Kidney glomerular epithelial cell (primary cell): ENCODE measurements at places on chromosomes 5 and 9.

- no peak for DNase-seq
These were observed 199.6 kb downstream of the CRB2 start for GRCh38 chr9:123555646-123556045.

- no peak for DNase-seq
These were observed 194.3 kb upstream of the MSX2 start for GRCh38 chr5:174529925-174530681.

DNA sequence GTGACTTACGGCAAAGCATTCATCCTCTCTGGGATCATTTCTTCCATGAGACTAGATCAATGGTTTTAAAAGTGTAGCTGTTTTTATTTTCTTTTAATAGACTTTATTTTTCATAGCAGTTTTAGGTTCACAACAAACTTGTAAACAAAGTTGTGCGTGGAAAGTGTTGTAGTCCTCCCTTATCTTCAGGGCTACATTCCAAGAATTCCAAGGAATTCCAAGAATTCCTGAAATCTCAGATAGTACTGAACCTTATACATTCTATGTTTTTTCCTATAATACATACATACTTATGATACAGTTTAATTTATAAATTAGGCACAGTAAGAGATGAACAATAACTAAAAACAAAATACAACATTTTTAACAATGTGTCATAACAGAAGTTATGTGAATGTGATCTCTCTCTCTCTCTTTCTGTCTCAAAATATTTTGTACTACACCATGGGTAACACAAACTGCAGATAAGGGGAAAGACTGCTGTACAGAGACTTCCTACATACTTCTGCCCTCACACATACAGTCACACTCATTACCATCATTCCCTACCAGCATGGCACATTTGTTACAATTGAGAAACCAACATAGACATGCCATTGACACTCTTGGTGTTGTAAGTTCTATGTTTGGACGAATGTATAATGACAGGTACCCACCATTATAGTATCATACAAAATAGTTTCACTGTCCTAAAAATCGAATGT lies 1933.2 kb upstream of the WWC1 start:
- peak; percentile 35 for DNase-seq

- peak; percentile 66 for DNase-seq
These were observed at the start of gene ITGA2 for GRCh38 chr5:52989025-52989780. ITGA2 (plus strand) TSS chr5:52989352; CDS start chr5:52989469, 117 bp downstream.

DNA sequence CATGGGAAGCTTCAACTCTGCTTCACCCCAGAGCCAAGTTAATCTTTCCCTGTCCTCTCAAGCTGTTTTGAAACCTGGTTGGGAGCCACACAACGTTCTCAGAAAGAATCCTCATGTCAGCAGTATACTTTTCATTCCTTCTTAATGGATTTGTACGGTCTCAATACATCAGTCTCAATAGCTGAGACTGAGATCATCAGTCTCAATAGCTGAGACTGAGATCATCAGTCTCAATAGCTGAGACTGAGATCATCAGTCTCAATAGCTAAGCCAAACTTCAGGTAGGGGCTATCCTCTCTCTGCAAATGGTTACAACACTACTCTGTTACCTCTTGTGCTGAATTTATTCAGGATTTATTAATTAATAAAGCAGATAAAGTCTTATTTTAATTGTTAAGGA lies 1317.4 kb upstream of the CDH9 start:
- DNase-seq: no peak

DNA sequence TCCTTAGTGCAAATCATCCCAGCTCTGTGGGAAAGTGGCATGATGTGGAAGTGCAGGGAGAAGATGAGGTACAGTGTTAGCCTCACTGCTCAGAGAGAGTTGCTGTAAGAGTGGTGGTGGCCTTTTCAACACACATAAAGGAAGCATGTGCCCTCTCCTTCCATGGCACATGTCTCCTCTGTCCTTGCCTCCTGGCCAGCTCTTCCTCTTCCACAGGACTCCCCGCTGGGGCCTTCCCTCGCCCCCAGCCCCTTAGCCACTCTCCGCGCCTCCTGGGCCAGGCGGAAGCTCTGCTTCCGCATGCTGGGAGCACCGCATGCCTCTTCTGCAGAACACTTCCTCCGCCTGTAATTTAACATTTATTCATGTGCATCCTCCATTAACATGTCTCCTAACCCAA lies 4.8 kb upstream of the KCNMB1 start:
- no peak for DNase-seq

GRCh38 chr9:93304574-93305496 lies 120.9 kb downstream of the WNK2 start:
- DNase-seq: peak; percentile 4

DNA sequence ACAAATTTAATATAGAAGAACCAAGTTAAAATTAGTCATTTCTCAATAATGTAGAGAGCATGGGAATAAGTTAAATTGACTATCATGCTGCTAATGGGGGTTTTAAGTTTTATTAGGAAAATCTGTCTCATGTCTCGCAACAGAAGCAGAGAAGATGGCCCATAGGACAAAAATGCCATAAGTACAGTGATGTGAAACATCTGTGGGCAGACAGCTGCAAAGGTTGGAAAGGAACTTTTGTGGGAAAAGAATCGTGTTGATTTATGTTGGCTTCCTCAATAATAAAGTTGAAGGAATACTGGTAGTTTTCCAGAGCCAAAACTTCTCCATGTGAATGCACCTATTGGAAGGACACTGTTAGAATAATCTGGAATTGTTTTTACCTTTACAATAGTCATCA lies 44.8 kb downstream of the VCAN start:
- no peak for DNase-seq

GRCh38 chr5:149618581-149619248 lies 37.4 kb downstream of the ARHGEF37 start:
- DNase-seq: peak; percentile 74

DNA sequence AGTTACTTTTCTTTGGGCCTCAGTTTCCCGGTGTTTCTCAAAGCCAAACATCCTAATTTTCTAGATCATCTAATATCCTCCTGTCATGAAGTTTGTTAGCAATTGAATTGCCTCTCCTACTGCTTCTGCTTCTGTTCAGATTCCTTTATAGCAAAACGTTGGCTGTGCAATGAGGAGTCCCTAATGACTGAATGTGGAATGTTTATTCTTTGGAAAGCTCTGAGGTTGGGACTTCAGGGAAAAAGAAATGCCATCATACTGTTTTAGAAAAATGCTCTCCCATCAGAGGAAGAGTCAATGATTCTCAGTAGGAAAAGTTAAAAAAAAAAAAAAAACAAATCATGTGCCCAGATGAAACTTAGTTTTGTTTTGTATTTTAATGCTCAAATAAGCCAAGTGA lies 268.7 kb upstream of the PAPPA start:
- DNase-seq: no peak

GRCh38 chr5:32934529-32934928 lies 223.4 kb downstream of the NPR3 start:
- DNase-seq: no peak

- DNase-seq: no peak
These were observed 82.1 kb upstream of the NMUR2 start for GRCh38 chr5:152487130-152487529.

DNA sequence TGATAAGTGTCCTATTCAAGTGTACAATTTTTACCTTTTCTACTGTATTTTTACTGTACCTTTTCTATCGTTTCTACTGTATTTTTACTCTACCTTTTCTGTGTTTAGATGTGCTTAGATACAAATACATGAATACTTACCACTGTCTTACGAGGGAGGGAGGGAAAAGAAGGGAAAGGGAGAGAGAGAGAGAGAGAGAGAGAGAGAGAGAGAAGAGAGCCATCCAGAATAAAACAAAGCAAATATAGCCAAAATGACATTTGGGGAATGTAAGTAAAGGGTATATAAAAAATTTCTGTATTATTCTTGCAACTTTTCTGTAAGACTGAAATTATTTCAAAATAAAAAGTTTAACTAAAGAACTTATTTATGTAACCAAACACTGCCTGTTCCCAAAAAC lies 121.2 kb downstream of the HOMER1 start:
- no peak for DNase-seq

DNA sequence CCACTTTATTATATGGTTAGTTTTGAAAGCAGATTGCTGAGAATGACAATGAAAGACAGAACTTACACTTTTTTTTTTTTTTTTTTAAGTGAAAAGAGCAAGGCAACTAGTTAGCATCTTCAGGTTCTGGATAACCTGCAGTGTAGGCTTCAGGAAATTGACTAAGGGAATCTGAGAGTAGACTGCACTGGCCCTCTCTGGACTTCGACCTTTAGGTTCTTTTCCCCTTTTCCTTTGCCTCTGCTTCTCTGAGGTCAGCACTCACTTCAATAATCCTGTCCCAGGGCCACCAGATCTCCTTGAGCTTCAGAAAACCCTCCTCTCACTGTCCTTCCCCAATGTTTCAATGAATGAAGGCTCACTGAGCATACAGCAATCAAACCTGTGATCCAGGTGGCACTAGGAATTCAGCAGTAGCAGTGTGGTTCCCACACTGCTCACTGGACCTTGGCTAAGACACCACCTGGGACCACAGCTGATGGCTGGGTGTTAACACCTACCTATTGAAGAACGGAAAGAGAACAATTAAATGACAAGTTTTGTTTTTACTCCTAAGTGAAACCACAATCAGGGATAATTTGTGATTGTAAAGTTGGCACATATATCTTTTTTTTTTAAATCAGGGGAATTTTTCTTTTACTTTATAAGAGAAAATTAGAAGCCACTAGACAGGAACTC lies 85.8 kb upstream of the IL6ST start:
- no peak for DNase-seq

- peak; percentile 52 for DNase-seq
These were observed 58.9 kb downstream of the AUH start for GRCh38 chr9:91302831-91303230.

GRCh38 chr9:111298731-111299598 lies 31.1 kb downstream of the OR2K2 start:
- peak; percentile 83 for DNase-seq

- DNase-seq: no peak
These were observed 492.5 kb downstream of the ACTL7B start for GRCh38 chr9:108363311-108363710.

DNA sequence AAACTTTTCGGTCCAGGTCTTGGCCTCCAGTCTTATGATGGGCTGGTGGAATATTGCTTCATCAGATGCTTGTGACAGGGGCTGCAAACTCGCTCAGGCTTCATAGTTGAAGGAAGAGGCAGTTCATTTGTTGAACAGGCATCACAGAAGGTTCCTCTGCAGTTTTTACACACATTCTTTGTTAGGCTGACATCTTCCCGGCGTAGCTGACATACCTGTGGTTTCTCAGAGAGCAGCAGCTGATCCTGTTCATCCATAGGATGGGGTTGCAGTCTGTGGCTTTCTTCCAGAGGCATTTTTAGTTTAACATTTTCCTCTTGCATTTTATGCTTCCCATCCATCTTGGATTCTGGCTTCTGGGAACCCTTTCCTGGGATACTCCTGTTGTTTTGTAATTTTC lies 1255.2 kb downstream of the EFNA5 start:
- DNase-seq: no peak

- no peak for DNase-seq
These were observed 3.1 kb upstream of the FBXL7 start for GRCh38 chr5:15496886-15497285.

- no peak for DNase-seq
These were observed 7.2 kb downstream of the STRBP start for GRCh38 chr9:123261006-123261677.

GRCh38 chr5:125065741-125066140 lies 319.3 kb upstream of the ZNF608 start:
- no peak for DNase-seq

- no peak for DNase-seq
These were observed 11.3 kb downstream of the MSX2 start for GRCh38 chr5:174735498-174736330.

- no peak for DNase-seq
These were observed 10.7 kb downstream of the OGN start for GRCh38 chr9:92393686-92394085.

DNA sequence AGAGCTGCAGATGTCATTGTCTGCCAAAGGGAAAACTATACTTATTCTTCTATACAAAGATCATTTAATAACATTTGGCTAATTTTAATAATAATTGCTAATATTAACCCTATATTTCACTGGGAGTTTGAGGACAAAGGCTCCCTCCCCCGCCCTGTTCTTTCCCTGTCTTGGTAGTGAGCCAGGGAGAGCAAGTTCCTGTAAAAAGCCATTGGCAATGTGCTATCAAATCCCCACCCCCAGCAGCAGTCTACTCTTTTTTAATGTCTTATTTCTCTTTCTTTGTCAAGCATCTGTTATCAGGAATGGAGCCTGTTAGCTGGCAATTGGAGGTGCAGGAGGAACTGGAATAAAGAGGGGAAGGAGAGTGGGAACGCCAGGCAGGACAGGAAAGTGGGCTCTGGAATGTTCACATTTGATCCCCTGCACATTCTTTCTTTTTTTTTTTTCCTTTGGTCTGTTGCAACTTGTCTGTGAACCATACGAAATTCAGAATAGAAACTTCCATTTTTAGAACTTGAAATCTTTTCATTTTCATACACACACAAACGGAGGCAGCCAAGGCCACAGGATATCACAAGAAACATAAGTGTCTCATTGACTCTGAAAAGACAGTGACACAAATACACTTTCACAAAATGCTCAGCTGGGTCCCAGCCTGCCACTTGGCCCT lies 664.8 kb upstream of the ZNF608 start:
- DNase-seq: peak; percentile 95

- DNase-seq: no peak
These were observed 487.0 kb upstream of the TNC start for GRCh38 chr9:115604831-115605483.

DNA sequence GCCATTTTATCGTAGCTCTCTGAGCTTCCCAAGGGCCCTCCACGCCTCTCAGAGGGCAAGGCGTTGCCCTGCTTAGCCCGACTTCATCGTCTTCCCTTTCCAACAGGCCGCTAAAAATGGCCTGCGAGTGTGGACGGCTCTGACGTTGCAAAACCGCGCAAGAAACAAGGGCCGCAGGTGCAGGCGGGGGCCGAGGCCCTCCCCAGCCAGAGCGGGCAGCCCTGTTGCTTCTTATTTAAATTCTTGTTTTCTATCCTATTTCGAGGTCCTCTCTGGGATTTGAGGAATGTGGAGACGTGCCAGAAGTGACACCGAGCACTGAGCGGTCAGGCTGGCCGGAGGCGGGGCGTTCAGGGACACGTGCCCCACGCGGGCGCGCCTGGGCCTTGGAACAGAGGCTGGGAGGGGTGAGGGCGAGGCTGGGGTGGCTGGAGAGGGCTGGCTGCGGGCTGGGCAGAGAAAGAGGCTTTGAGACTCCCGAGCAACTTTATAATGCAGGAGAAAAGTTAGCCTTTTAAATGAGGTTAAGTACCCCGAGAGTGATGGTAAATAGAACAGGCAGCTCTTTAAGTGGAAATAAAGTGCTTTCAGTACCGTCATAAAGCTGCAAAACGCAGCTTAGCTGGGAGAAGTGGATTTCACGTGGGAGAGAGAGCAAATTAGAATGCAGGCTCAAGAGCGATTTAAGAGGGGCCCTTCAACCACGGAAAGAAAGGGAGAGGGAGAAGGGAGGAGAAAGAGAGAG lies 243.6 kb downstream of the AUH start:
- peak; percentile 20 for DNase-seq

- peak; percentile 53 for DNase-seq
These were observed 30.9 kb upstream of the SLC46A2 start for GRCh38 chr9:112921549-112921948.

GRCh38 chr9:107794259-107794658 lies 304.7 kb upstream of the KLF4 start:
- DNase-seq: no peak
